ENCODE measurements at places on chromosomes 13 and 19.

DNA sequence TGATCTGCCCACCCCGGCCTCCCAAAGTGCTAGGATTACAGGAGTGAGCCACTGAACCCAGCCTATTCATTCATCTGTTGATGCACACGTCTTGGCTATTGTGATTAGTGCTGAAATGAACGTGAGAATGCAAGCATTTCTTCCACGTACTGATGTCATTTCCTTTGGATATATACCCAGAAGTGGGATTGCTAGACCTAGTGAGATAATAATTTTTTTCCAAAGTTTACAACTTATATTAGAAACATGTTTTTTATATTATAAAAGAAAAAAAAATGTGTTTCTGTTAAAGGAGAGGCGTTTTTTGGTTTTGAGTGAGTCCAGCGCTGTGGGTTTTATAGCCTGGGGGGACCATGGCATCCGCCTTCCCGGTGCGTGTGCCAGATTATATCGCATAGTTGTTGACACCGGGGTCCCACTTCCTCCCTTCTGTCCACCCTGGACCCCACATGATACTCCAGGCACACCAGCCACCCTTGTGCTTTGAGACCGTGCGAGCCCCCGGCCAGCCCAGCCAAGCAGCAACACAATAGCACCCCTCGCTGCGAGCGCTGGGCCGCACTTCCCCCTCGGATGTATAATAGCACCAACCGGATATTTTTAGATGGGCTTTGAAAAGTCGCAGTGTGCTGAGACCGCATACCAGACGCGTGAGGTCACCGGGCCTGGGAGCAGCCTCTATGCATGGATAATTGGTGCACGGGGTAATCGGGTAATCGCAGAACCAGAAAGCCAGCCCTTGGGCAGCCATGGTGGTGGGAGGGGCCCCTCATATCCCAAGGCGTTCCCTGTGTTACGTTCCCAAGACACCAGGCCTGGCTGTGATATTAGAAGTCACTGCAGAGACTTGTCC, 59.6 kb downstream of the MYO9B start:
- peak; percentile 96 for DNase-seq

DNA sequence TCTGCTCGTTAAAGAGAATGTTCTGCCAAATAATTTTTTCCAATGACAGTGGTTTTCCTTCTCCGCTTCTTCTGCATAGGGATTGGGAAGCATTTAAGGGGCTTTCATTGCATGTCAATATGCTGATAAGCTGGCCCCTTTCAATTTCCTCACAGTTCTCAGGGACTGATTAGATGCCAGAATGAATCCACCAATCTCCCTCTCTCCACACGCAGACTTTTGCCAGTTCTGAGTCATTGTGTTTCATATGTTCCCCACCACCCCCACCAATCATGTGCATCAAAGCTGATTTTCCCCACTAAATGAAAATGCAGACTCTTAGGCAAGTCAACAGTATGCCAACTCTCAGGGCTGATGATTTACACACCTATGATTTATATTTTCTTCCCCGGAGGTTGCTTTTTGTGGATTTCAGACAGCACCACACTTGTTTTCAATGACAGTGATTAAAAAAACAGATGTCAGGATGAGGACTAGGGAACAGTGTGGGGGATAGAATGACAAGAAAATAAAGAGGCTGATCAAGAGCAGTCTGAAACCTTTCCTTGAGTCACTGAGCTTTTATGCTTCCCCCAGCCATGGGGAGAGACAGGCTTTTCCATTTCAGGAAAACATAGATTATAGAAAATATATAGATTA, 47.9 kb upstream of the C13orf42 start:
- peak; percentile 2 for DNase-seq

DNA sequence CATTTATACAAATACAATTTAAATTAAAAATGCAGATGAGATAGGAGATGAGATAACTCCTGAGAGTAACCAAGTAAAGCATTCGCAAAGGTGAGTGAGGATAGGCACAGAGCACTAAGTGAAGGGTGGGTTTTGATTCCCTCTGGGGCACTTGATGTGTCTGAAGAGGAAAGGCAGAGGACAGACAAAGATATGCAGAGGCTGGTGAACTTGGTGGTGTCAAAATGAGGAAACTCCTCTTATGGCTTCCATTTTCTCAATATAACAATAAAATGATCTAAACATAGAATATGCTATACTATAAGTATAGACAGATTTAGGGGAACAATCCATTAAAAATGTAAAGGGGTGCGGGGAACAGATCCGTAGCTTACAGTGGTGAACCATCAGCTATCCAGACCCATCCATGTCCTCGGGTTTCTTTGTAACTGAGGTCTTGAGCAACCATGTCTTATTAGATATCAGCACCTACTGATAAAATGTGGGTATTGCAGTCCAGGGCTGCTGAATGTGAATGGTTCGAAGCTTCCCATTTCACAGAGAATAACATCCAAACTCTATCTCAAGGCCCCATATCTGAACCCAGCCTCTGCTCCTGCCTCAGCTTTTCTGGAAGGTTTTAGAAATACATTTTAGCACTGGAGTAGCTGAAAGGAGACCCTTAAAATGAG, 73.9 kb upstream of the SLC10A2 start:
- no peak for DNase-seq

DNA sequence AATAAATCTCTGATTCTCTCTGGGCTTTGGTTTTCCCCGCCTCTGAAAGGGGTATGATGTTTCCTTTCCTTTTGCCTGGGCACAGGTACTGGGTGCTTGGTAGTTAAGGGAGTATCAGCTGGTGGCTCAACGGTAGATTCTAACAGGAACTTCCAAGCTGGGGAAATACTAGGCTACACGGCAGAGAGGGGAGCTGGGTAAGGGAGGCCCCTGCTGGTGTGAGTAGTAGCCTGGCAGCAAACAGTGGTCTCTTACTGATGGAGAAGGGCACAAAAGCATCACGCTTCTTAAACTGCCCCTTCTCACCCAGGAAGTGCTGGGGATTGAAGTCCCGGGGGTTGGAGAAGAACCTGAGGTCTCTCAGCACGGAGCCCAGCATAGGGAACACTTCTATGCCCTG, 26.9 kb upstream of the CYP2A7 start:
- DNase-seq, result peak; percentile 9

GRCh38 chr13:101545521-101545920, 93.0 kb downstream of the ITGBL1 start:
- DNase-seq, result no peak

DNA sequence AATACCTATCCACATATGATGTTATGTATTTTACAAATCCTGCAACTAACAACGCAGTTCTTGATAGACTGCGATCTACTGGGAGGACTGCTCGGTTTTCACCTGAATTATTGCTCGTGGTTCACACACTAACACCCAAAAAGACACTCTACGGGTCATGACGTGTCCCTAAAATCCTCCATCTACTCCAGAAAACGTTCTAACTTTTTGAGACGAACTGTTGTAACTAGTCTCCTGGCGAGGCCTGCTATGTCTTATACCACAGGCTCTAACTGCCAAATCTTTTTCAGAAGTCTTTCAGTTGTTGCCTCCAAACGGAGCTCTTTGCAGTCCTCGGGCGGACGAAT, 108.2 kb downstream of the KCNRG start:
- no peak for DNase-seq

- DNase-seq, result peak; percentile 37
Observed at GRCh38 chr19:46016426-46017094, 6.3 kb downstream of the PGLYRP1 start.

- no peak for DNase-seq
Observed at GRCh38 chr13:108402850-108403249, 133.3 kb downstream of the TNFSF13B start.

DNA sequence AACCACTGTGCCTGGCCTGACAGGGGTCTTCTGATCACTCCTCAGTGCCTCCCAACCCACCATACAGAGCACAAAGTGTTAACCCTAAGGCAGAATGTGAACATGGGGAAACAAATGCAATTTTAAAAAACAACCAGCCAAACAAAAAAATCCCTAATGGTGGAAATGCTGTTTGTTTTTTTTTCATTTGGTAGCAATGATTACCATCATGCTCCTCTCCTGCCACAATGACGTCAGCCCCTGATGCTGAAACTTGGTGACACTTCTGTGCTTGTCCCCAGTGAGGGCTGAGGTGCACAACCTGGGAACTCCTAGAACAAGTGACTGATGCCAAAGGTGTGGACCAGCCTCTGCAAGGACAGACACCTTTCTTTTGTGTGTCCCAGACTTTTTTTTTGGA, 4.0 kb upstream of the TSPAN16 start:
- DNase-seq, result no peak

GRCh38 chr13:48896312-48896711, 79.4 kb upstream of the FNDC3A start:
- DNase-seq, result no peak

DNA sequence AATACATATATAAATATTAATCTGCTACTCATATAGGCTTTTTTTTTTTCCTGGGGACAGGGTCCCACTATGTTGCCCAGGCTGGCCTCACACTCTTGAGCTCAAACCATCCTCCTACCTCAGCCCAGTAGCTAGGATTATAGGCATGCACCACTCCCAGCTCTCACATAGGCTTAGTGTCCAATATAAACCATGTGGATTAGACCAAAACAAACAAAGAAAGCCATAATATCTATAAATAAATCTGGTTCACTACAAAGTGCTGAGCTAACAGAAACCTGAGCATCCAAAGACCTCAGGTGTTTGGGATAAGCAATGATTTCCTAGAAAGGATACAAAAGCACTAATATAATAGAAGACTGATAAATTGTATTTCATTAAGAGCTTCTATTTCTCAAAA, 26.0 kb downstream of the TBC1D4 start:
- no peak for DNase-seq

GRCh38 chr19:7925171-7925851, 624 bp downstream of the CTXN1 start:
- DNase-seq, result no peak

- DNase-seq, result no peak
Observed at GRCh38 chr13:110045202-110045601, 258.8 kb upstream of the IRS2 start.

DNA sequence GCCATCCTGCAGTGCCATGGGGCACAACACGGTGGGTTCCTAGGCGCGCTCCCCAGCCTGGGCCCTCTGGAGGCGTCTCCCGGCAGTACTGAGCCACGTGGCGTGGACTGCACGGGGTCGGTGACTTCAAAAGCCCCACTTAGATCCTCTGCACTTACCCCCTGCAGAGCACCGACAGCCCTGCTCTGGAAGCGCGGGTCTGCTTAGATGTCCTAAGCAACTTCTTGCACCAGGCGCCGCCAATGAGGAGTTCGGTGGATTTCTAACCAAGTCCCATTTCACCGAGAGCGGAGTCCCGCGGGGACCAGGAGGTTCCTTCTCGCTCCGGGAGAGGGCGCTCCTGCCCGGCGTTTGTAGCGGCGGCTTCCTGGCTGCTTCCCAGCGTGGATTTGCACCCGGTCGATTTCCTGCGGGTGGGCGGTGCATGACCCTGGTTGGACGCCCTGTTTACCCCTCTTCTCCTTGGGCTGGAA, 25.2 kb upstream of the ZNF845 start:
- no peak for DNase-seq

GRCh38 chr19:10293637-10294367, 4.0 kb downstream of the ICAM5 start:
- DNase-seq, result no peak

GRCh38 chr13:30375265-30375835, 46.9 kb upstream of the UBE2L5 start:
- DNase-seq, result no peak

DNA sequence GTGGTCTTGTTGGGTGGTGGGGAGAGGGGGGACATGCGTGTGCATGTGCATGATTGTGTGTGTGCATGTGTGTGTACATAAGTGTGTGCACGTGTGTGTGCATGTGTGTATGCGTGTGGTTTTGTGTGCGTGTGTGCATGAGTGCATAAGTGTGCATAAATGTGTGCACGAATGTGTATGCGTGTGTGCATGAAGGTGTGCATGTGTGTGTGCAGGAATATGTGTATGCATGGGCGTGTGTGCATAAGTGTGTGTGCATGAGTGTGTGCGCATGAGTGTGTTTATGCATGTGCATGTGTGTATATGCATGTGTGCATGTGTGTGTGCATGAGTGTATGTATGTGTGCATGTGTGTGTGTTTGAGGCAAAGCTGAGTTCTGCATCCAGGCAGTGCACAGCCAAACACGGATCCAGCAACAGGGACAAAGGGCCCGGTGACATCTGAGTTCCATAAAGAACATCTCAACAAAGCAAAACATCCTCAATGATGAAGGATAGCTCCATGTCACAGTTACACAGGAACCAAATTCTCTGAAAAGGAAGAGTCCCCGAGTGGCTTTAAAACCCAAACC, 86.0 kb upstream of the FARP1 start:
- no peak for DNase-seq

GRCh38 chr13:63421123-63421522, 2005.5 kb upstream of the PCDH20 start:
- no peak for DNase-seq

GRCh38 chr19:1491849-1492170, 829 bp downstream of the REEP6 start:
- no peak for DNase-seq

DNA sequence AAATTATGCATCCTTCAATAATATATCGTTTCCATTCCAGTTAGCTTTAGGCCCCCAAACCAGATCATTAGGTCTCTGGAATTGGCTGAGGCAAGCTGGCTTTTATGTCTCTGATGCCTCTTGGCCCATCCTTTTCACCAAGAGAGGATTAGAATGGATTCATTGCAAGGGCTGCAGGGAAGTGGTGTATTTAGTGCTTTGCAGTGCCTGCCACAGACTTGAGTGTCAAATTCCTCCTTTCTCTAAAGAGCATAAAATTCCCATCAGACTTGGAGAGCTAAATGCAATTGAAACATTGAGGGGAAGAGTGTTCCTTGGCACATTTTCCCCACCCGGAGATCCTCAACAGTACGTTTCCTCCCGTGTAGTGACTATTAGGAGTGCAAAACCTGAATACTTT, 302.6 kb downstream of the ATP8A2 start:
- no peak for DNase-seq

- no peak for DNase-seq
Observed at GRCh38 chr13:48506092-48506701, 26.7 kb downstream of the RCBTB2 start.

GRCh38 chr19:51002542-51003311, 1.3 kb upstream of the KLK8 start:
- no peak for DNase-seq

GRCh38 chr19:2550431-2551171, 74.7 kb downstream of the GADD45B start:
- no peak for DNase-seq

DNA sequence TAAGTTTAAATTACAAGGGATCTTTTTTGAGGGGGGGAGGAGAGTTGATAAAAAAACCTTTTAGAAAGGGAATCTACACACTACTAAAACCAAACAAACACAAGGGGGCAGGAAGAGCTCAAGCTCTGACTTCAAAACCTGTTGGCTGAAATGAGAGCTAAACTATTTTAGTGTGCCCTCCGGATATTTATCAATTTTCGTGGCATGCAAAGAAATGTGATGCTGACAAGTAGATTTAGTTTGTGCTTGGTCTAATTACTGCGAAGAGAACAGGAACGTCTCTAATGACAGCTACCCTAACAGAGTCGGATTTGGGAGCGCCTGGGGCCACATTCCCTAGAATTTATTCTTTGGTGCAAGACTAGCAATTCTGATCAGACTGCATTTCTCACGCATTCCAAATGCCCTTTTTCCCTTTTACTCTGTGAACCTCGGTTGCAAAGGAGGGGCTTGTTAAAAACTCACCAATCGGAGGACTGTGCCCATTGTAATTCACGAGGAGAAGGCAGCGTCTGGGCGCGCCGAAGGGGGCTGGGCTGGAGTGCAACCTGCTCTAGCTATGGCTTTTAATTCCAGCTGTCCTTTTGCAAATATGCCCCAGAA, 802 bp upstream of the FREM2 start:
- DNase-seq, result no peak
